ENCODE measurements at places on chromosomes 16 and 17. TPM values are rescaled to one million over a fixed set of nuclear protein-coding genes. Genes with fewer than 3 reads are reported as not detected.

The DGKE gene
- 21.3 TPM for total RNA-seq

DNA sequence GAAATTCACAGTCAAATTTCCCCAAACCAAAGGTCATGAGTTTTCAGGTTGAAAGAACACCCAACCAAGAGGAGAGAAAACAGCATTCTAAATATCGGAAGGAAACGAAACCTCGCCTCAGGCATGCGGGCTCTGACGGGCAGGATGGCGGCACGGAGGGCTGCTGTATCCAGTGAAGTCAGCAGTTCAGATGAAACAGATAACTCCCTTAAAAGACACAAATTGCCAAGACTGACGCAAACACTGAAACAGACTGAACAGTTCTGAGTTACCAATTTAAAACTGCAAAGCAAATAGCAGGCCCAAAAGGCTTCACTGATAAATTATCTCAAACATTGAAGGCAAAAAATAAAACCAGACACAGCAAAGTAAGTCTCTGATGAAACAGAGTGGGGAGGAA, 20.6 kb upstream of the CDH15 start:
- no peaks in the 10 kb centered on the region for H3K4me1 ChIP-seq
- no peak for DNase-seq
- H3K36me3 ChIP-seq: peaks cover 14% of the 10 kb centered on the region
- no peaks in the 10 kb centered on the region for H3K27me3 ChIP-seq

DNA sequence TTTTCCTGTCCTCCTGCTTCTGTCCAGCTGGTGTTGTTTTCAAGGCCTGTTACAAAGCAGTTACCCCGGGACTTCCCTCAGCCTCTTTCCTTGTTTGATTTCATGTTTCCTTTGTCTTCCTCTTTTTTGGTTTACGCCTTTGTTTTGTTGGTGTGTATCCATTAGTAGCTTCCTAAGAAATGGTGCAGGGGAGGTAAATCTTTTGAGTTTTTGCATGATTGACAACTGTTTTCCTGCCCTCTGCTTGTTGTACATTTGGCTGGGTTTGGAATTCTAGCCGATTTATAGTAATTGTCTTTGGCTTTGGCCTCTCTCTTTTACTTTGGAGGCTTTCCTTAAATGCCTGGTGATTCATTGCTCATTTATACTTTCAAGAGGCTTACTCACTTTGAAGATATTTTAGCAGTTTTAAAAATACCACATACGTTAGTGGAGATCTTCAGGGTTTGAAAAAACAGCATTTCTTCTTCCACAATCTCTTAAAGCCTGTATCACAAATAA, 32.8 kb downstream of the DNAH2 start:
- no peak overlapping the region for H3K27ac ChIP-seq
- peaks cover 19% of the 10 kb centered on the region for H3K27me3 ChIP-seq
- H3K4me3 ChIP-seq: no peak overlapping the region
- DNase-seq: no peak
- H3K4me1 ChIP-seq: no peaks in the 10 kb centered on the region

- H3K4me3 ChIP-seq: peak within 1 kb of the TSS; percentile 94
- H3K36me3 ChIP-seq: no peaks in the 10 kb centered on the region
- H3K27ac ChIP-seq: peak within 1 kb of the TSS; percentile 93
- DNase-seq: peak; percentile 83
These were observed at the start of gene ACSF3 for GRCh38 chr16:89093602-89094251. Gene ACSF3, plus strand, starts transcription at chr16:89093852. Its CDS starts 6,830 bp downstream, at chr16:89100682.

The CPNE2 gene
- 0.95 TPM for total RNA-seq

DNA sequence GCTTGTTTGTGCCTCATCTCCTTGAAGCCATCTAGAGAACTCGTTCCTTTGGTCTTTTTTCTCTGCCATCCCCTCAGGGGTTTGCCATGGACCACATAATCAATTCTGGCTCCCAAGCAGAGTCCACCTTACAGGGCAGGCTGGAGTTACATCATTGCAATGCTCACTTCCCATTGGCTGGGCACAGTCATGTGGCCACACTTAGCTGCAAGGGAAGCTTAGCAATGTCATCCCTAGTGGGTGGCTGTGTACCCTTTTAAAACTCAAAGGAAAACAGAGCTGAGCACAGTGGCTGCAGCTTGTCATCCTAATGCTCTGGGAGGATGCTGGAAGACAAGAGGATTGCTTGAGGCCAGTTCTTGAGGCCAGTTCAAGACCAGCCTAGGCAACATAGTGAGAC, 41.9 kb upstream of the POLR3E start:
- no peaks in the 10 kb centered on the region for H3K27me3 ChIP-seq
- H3K27ac ChIP-seq: no peak overlapping the region
- peaks cover 13% of the 10 kb centered on the region for H3K36me3 ChIP-seq
- DNase-seq: no peak

GRCh38 chr17:1367351-1367745, 32.7 kb downstream of the YWHAE start:
- peak overlapping the region; percentile 10 for H3K27ac ChIP-seq
- H3K4me3 ChIP-seq: no peak overlapping the region
- H3K36me3 ChIP-seq: peaks cover 11% of the 10 kb centered on the region
- no peak for DNase-seq

- H3K4me3 ChIP-seq: no peak within 1 kb of the TSS
- DNase-seq: no peak
- H3K36me3 ChIP-seq: no peaks in the 10 kb centered on the region
- H3K27ac ChIP-seq: no peak within 1 kb of the TSS
- H3K4me1 ChIP-seq: no peaks in the 10 kb centered on the region
- peaks cover 19% of the 10 kb centered on the region for H3K27me3 ChIP-seq
These were observed at the start of gene GAS2L2 for GRCh38 chr17:35752945-35753764. Gene GAS2L2, minus strand, starts transcription at chr17:35753239. Its CDS starts 389 bp downstream, at chr17:35752850.

The CNGB1 gene
- not detected for total RNA-seq

The CACNA1G gene
- not detected for total RNA-seq

The LGALS9B gene
- total RNA-seq: not detected

GRCh38 chr16:19716183-19716582, 1.8 kb downstream of the KNOP1 start:
- peak overlapping the region; percentile 52 for H3K4me3 ChIP-seq
- no peak overlapping the region for H3K27ac ChIP-seq
- no peaks in the 10 kb centered on the region for H3K27me3 ChIP-seq
- H3K36me3 ChIP-seq: peaks cover 13% of the 10 kb centered on the region

Data from natural killer cell treated with Interleukin-12 subunit alpha and Interleukin-12 subunit beta and Interleukin-15 and Interleukin-18, amount 100 ng/mL, for 72 hours (primary cell).